ENCODE measurements at places on chromosomes 2 and 18.

GRCh38 chr2:150171065-150171548 is 316.4 kb downstream of the RND3 start:
- no peak for DNase-seq

- no peak for DNase-seq
These were observed 159.8 kb downstream of the METTL4 start for GRCh38 chr18:2411381-2411960.

DNA sequence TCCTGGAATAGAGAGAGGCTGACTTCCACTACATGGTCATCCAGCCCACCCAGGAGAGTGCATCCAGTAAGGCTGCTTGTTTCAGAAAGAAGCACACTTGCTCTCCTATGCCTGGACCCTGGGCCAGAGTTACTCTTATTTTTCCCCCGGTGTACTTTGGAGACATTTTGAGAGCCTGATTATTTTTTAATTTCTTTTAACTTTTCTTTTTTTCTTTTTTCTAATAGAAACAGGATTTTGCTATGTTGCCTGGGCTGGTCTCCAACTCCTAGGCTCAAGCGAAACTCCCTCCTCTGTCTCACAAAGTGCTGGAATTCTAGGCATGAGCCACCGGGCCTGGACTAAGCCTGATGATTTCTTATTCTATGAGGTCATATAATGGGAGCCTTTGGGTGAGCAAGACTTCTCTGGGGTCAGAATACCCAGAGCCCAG is 62.2 kb downstream of the RPL37A start:
- no peak for DNase-seq

GRCh38 chr2:148979164-148979918 is 59.2 kb upstream of the LYPD6B start:
- DNase-seq, result no peak

- DNase-seq, result no peak
These were observed 11.3 kb downstream of the CYTIP start for GRCh38 chr2:157432475-157433106.

DNA sequence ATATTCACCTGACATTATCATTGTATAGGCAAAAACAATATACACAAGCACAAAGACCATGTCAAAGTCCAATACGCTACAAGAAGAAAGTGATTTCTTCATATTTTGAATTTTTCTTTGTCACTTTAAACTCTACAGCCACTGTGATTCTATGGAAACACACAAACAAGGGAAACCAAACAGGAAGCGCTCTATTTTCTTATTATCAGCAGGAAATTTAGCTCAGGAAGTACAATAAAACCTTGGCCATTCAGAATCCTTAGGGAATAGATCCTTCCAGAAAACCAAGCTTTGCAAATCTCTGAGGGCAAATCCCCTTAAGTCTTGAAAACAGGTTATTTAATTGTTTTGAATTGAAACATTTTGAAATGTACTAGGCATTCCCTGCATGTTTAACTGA is 336.2 kb downstream of the EPHA4 start:
- no peak for DNase-seq
